ENCODE measurements at places on chromosomes 5 and 9. TPM values are rescaled to one million over a fixed set of nuclear protein-coding genes. Genes with fewer than 3 reads are reported as not detected.

ROPN1L gene
- 4.7 TPM for total RNA-seq

SPTLC1 gene
- total RNA-seq: 42.0 TPM

BTNL8 gene
- not detected for total RNA-seq

RABL6 gene
- total RNA-seq: 59.7 TPM

CBY3 gene
- not detected for total RNA-seq

PNPLA7 gene
- total RNA-seq: 7.5 TPM

DDX4 gene
- not detected for total RNA-seq

LHFPL2 gene
- 4.3 TPM for total RNA-seq

DNA sequence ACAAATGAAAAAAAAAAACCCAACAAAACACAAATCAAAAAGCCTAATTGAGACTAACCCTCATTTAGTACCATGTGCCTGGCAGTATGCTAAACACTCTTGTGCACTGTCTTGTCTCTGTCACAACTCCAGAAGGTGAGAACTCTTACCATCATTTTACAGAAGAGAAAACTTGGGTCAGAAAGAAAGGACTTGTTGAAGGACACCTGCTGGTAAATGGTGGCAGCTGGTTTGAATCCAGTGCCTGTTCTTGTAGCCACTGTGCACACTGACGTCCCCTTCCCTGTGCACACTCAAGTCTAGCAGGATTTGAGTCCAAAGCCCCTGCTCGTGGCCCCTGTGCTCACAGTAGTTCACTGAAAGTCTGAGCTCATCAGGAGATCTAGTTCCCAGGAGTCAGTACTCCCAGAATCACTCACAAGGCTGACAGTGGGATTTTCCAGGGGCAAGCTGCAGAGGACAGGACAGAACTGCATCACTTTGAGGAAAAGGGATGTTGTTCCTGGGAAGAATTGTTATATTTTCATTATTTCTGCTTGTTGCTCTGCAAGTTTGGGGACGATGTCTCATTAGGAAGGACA lies 43.0 kb upstream of the HSD17B4 start:
- H3K27me3 ChIP-seq: no peaks in the 10 kb centered on the region
- no peak overlapping the region for H3K4me3 ChIP-seq
- no peaks in the 10 kb centered on the region for H3K36me3 ChIP-seq

DNA sequence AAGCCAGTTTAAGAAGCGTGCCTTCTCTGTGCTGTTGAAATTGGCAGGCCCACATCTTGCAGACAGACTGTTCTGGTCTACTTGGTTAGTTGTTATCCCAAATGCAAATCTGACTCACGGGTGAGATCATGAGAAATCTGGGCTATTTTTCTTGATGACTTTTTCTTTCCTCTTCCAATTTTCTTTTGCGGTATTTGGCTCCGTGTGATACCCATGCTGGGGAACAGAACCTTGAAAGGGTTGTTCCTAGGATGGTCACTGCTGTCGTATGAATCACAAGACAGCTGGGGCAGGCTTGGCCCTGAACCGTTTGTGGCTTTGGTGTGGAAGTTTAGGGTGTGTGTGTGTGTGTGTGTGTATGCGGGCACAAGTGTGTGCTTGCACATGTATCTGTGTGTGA lies 24.6 kb downstream of the PDZD2 start:
- DNase-seq: no peak
- peaks cover 2% of the 10 kb centered on the region for H3K36me3 ChIP-seq
- no peak overlapping the region for H3K27ac ChIP-seq
- H3K4me3 ChIP-seq: no peak overlapping the region
- peaks cover 18% of the 10 kb centered on the region for H3K27me3 ChIP-seq

GRCh38 chr5:6729386-6730310 lies 16.4 kb downstream of the TENT4A start:
- peak overlapping the region; percentile 55 for H3K4me3 ChIP-seq
- peak overlapping the region; percentile 77 for H3K27ac ChIP-seq
- H3K4me1 ChIP-seq: peaks cover 65% of the 10 kb centered on the region
- DNase-seq: no peak

DNA sequence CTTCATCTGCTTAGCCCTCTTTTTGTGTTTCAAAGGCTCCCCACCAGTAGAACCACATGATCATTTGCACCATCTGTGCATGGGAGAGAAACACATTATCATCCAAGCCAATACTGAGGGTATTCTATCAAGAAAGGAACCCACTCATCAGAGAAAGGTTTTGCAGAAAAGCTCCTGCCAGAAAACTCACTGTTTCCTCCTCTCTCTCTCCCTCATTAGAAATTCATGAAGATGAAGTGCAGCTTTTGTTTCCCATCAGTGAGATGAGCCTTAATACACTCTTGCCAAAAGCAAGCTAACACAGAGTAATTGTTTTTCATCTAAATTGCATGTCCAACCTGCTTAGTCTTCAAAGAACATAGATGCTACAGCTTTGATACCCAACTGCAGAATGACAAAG lies 142.4 kb upstream of the GRAMD2B start:
- H3K27me3 ChIP-seq: no peaks in the 10 kb centered on the region
- no peak for DNase-seq
- H3K4me3 ChIP-seq: peak overlapping the region; percentile 2
- H3K4me1 ChIP-seq: peaks cover 22% of the 10 kb centered on the region
- peaks cover 3% of the 10 kb centered on the region for H3K36me3 ChIP-seq

GRCh38 chr9:132087438-132088030 lies 7.9 kb upstream of the MED27 start:
- no peak overlapping the region for H3K4me3 ChIP-seq
- H3K4me1 ChIP-seq: no peaks in the 10 kb centered on the region
- no peaks in the 10 kb centered on the region for H3K36me3 ChIP-seq
- no peak overlapping the region for H3K27ac ChIP-seq
- H3K27me3 ChIP-seq: peaks cover 41% of the 10 kb centered on the region
- no peak for DNase-seq

DNA sequence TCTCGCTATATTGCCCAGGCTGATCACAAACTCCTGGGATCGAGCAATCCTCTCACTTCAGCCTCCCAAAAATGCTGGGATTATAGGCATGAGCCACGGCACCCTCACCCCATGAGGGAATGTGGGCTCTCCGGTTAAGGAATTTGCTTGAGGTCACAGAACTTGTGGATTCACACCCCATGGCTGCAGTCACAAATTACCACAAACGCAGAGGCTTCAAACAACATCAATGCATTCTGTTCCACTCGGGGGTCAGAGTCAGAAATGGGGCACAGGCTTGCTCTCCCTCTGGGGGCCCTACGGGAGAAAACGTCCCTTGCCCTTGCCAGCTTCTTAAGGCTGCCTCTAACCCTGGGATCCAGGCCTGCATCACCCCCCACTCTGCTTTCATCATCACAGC lies 12.2 kb upstream of the SPINK4 start:
- peaks cover 10% of the 10 kb centered on the region for H3K4me1 ChIP-seq
- no peak overlapping the region for H3K27ac ChIP-seq
- H3K4me3 ChIP-seq: no peak overlapping the region
- no peak for DNase-seq

GRCh38 chr9:81849631-81850259 lies 78.5 kb upstream of the SPATA31D4 start:
- no peak for DNase-seq
- H3K27ac ChIP-seq: no peak overlapping the region
- no peak overlapping the region for H3K4me3 ChIP-seq
- no peaks in the 10 kb centered on the region for H3K4me1 ChIP-seq
- H3K36me3 ChIP-seq: no peaks in the 10 kb centered on the region
- H3K27me3 ChIP-seq: no peaks in the 10 kb centered on the region

DNA sequence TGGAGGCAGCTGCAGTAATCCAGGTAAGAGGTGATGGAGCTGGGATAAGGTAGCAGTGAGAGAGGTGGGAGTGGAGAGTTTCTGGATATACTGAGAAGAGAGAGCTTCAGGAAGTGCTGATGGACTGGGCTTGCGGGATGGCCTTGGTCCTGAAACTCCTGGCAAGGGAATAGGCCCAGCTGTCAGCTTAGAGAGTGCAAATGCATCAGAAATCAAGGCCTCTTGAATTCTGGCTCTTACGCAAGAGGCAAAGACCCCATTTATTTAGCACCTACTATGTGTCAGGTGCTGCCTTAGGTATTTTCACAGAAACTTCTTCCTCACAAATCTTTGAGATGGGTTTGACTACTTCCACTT lies 227.2 kb upstream of the MAP3K1 start:
- H3K4me3 ChIP-seq: peak overlapping the region; percentile 67
- H3K4me1 ChIP-seq: peaks cover 36% of the 10 kb centered on the region
- no peaks in the 10 kb centered on the region for H3K27me3 ChIP-seq
- DNase-seq: no peak
- no peaks in the 10 kb centered on the region for H3K36me3 ChIP-seq

- peaks cover 2% of the 10 kb centered on the region for H3K4me1 ChIP-seq
- H3K27ac ChIP-seq: no peak overlapping the region
- peaks cover 51% of the 10 kb centered on the region for H3K27me3 ChIP-seq
- peak; percentile 60 for DNase-seq
These were observed 8.0 kb downstream of the NTNG2 start for GRCh38 chr9:132169672-132170392.

- H3K4me1 ChIP-seq: peaks cover 5% of the 10 kb centered on the region
- H3K27me3 ChIP-seq: no peaks in the 10 kb centered on the region
- no peak for DNase-seq
- H3K36me3 ChIP-seq: no peaks in the 10 kb centered on the region
- no peak overlapping the region for H3K27ac ChIP-seq
- no peak overlapping the region for H3K4me3 ChIP-seq
These were observed 98.4 kb downstream of the LIX1 start for GRCh38 chr5:97044052-97044451.

GRCh38 chr5:177303121-177303924 lies at the start of the genes PRELID1 and RAB24:
TSS of gene PRELID1 (plus strand) at chr5:177303799. CDS start at chr5:177303986, 187 bp downstream.
TSS of gene RAB24 (minus strand) at chr5:177303719. CDS start at chr5:177303288, 431 bp downstream.
- peak within 1 kb of the TSS; percentile 89 for H3K27ac ChIP-seq
- peaks cover 50% of the 10 kb centered on the region for H3K4me1 ChIP-seq
- H3K27me3 ChIP-seq: no peaks in the 10 kb centered on the region
- DNase-seq: peak; percentile 82
- H3K36me3 ChIP-seq: no peaks in the 10 kb centered on the region
- peak within 1 kb of the TSS; percentile 93 for H3K4me3 ChIP-seq

- no peak for DNase-seq
- H3K27me3 ChIP-seq: no peaks in the 10 kb centered on the region
- no peak overlapping the region for H3K4me3 ChIP-seq
- no peaks in the 10 kb centered on the region for H3K4me1 ChIP-seq
These were observed 164.0 kb downstream of the PAM start for GRCh38 chr5:102918986-102919610.

DNA sequence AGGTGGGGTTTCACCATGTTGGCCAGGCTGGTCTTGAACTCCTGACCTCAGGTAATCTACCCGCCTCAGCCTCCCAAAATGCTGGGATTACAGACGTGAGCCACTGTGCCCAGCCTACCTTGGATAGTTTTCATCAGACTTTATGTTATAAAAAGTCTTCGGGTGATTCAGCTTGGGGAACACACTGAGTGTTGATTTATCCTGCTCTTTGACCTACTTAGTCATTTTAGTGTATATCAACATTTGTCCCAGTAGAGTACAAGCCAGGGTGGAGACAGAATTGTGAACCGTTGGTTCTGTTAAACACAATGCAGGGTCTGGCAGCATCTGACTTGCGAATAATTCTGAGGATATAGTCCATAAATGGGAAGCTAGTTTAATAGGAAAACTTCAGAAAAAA lies 39.7 kb downstream of the NFX1 start:
- H3K27ac ChIP-seq: no peak overlapping the region
- H3K27me3 ChIP-seq: no peaks in the 10 kb centered on the region
- no peaks in the 10 kb centered on the region for H3K4me1 ChIP-seq
- no peak for DNase-seq
- H3K36me3 ChIP-seq: peaks cover 7% of the 10 kb centered on the region
- H3K4me3 ChIP-seq: no peak overlapping the region

DNA sequence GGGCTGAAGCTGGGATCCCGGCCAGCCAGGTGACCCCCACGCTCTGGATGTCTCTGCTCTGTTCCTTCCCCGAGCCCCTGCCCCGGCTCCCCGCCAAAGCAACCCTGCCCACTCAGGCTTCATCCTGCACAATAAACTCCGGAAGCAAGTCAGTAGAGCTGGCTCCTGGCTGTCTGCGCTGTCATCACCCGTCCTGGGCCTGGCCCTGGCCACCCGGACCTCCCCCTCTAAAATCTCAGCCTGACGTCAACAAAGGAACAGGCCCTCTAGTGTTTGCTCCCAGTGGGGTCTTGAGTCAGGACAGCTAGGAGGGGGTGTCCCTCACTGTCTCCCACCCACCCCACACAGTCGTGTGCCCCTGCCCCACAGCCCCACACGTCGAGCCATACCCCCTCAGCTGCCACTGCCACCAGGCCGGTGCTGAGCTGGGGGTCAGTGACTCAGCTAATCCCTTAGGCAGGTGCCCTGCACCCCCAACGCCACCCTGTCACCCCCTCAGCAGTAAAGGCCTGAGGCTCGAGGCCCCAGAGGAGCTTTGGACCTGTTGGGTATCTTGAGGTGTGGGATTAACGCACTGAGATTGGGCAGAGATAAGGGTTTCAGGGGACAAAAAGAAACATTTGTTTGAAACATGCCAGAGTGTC lies 1.1 kb upstream of the LCNL1 start:
- H3K4me3 ChIP-seq: no peak overlapping the region
- peaks cover 5% of the 10 kb centered on the region for H3K36me3 ChIP-seq
- H3K4me1 ChIP-seq: peaks cover 10% of the 10 kb centered on the region
- peaks cover 10% of the 10 kb centered on the region for H3K27me3 ChIP-seq

DNA sequence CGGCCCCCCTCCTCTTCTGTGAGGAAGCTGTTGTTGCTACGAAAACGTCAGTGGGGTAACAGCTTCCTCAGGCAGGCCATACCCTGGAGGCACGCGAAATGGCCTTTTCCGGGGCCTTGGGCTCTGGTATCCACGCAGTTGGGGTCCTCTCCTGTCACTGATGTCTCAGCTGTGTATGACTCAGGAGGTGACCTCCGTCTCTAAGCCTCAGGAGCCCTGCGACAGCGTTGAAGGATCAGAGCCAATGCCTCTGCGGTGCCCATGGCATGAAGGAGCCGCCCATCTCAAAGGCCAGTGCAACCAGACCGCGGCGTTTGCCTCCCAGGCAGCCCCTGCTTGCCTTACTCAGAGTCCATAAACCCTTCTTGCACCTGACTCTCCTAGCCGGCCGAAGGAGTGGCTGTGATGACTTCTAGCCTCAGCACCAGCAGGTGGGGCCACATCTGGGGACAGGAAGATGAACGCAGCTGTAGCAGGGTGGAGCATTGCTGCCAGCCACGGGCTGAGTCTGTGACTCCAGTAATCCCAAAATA lies 1.0 kb upstream of the MXD3 start:
- DNase-seq: no peak
- H3K27ac ChIP-seq: no peak overlapping the region
- H3K4me1 ChIP-seq: peaks cover 29% of the 10 kb centered on the region
- H3K36me3 ChIP-seq: no peaks in the 10 kb centered on the region

GRCh38 chr5:178432421-178433272 lies 157.5 kb downstream of the COL23A1 start:
- H3K4me1 ChIP-seq: no peaks in the 10 kb centered on the region
- no peak for DNase-seq
- no peak overlapping the region for H3K4me3 ChIP-seq
- H3K36me3 ChIP-seq: no peaks in the 10 kb centered on the region
- H3K27ac ChIP-seq: no peak overlapping the region
